ENCODE measurements at places on chromosomes 2 and 18. TPM values are rescaled to one million over a fixed set of nuclear protein-coding genes. Genes with fewer than 3 reads are reported as not detected.

The ACAA2 gene
- 49.9 TPM for total RNA-seq

The KLHL14 gene
- total RNA-seq = 15.2 TPM

The RIF1 gene
- total RNA-seq = 98.9 TPM

The EVX2 gene
- not detected for total RNA-seq

The EIF2AK2 gene
- 51.0 TPM for total RNA-seq

The UPP2 gene
- total RNA-seq = 0.33 TPM

The NEMP2 gene
- total RNA-seq = 11.5 TPM

The FMNL2 gene
- total RNA-seq = 73.3 TPM

The CD302 gene
- 28.5 TPM for total RNA-seq

The PTPRN gene
- 22.0 TPM for total RNA-seq

The NR4A2 gene
- total RNA-seq = 6.5 TPM

The BUB1 gene
- total RNA-seq = 14.8 TPM

The IL1R2 gene
- 1.0 TPM for total RNA-seq

The CYRIA gene
- 9.3 TPM for total RNA-seq

The KCNE4 gene
- 17.8 TPM for total RNA-seq

The POTEF gene
- not detected for total RNA-seq

The PSMA8 gene
- not detected for total RNA-seq

The ATP9B gene
- 91.6 TPM for total RNA-seq

The MYCN gene
- total RNA-seq = 55.0 TPM
